ENCODE measurements at places on chromosomes 11 and 22.
A peak's percentile ranks its signal among the peaks of the same experiment; 100 is the strongest.

- DNase-seq: no peak
Observed at GRCh38 chr22:46033256-46034200, 56.6 kb upstream of the WNT7B start.

DNA sequence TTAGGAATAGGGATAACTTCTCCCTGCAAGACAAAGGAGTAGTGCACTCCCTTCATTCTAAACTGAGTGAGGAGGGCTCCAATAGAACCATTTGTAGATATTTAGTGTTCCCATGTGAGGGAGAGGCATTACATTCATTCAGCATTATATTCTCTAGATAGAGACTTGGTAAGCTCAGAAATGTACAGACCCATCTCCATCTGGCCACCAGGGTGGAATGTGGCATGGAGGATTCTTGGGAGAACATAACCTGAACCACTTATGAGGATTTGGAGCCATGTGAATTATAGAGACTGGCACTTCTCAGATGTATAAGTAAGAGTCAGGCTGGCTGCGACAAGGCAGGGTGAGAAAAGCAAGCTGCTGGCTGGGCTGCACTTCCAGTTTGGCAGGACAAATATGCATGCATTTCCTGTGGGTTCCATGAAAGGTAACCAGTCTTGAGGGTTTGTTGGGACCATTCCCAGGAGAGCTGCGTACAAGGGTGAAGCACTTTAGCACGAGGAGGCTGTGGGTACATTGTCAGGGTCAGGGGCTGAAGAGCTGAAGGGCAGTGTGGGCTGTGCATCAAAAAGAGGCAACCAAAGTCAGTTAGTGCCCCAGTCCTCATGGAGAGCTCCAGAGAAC, 9.2 kb downstream of the RRP8 start:
- DNase-seq: no peak

- no peak for DNase-seq
Observed at GRCh38 chr22:37256075-37256726, 12.1 kb upstream of the RAC2 start.

- DNase-seq: no peak
Observed at GRCh38 chr11:68904248-68904847, 657 bp downstream of the IGHMBP2 start.

GRCh38 chr11:130516554-130517505, 68.4 kb downstream of the ADAMTS15 start:
- no peak for DNase-seq

DNA sequence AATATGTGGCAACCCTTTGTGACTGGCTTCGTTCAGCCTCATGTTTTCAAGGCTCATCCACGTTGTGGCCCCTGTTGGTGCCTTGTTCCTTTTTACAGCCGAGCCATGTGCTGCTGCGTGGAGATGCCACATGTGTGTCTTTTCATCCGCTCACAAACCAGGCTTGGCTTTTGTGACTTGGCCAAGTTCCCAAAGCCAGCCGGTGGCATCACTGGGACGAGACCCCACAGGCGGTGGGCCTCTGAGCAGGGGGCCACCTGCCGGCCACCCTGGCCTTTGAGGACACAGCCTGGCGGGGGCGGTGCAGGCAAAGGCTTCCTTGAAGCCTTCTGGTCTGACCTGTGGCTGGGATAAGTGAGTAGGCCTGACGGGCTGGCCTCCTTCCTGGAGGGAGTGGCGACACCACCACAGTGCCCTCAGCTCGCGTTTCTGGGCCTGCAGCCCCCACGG, 10.5 kb downstream of the GRK2 start:
- DNase-seq: no peak

DNA sequence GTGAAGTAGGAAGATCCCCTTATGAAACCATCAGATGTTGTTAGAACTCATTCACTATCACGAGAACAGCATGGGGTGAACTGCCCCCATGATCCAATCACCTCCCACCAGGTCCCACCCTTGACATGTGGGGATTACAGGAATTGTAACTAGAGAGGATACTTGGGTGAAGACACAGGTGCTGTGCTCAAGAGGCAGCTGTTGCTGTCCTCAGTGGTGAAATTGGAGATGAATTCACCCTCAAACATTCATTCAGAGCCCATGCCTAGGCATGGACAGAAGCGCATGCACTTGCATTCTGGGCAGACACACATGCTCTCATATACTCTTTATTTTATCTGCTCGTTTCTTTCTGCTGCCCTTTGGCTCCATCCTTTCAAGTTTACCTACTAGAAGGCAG, 385.0 kb downstream of the INSC start:
- no peak for DNase-seq

GRCh38 chr11:11659567-11660362, 38.0 kb upstream of the GALNT18 start:
- DNase-seq: no peak

DNA sequence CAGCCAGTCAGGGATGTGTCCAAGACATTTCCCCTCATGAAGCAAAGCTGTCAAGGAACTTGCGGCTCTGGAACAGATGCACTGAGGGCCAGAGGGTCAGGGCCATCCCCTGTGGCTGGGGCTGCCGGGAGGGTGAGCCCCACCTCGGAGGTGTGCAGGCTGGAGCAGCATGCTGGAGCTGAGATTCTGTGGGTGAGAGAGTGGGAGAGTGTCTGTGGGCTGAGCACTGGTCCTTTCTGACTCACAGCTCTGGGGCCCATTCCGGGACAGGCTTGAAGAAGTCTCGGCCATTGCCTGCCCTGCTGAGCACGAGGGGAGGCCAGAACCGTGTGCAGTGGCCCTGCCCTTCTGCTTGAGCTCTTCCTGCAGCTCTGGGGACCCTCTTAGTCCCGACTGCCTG, 2.1 kb downstream of the OMP start:
- DNase-seq: no peak

GRCh38 chr22:50701076-50701419, 28.4 kb downstream of the SHANK3 start:
- DNase-seq: no peak

GRCh38 chr22:44497218-44497904, 672 bp downstream of the RTL6 start:
- no peak for DNase-seq

- DNase-seq: no peak
Observed at GRCh38 chr11:47791774-47792430, 24.8 kb upstream of the FNBP4 start.

- no peak for DNase-seq
Observed at GRCh38 chr11:45530111-45530510, 135.3 kb downstream of the CHST1 start.

- no peak for DNase-seq
Observed at GRCh38 chr22:43031617-43032016, 16.7 kb upstream of the PACSIN2 start.

DNA sequence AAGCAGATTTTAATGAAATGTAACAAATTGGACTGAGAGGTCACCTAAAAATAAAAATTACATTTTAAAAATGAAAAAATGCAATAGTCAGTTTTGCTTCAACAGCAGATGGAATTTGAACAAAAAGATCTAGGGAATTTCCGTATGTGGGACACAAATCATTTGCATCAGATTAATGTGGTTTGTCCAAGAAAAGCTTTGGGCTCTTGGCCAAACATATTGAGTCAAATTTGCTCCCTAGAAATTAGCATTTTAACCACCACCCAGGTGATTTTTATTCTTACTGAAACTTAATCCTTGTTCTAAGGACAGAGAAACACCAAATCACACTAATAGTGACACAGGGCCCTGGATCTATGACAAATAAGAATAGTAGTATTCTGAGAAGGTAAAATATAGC, 1477.8 kb downstream of the FAM181B start:
- no peak for DNase-seq

GRCh38 chr11:77656362-77656761, 18.8 kb upstream of the CLNS1A start:
- no peak for DNase-seq

DNA sequence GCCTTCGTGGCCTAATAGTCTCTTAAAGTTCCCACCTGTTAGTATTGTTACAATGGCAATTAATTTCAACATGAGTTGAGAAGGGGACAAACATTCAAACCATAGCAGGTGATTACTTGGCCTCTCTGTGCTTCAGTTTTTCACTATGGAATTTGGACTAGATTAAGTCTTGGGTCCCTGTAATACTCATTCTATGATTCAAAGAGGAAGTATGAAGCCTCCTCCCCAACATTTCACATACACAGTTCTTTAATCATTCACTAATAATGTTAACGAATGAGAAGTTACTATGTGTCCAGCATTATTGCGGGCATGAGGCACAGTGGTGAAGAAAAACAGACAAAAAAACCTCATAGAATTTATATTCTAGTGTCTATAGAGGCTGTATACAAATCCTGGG, 19.9 kb upstream of the USP47 start:
- no peak for DNase-seq

GRCh38 chr11:9738116-9738515, 74.2 kb downstream of the SWAP70 start:
- DNase-seq: no peak

GRCh38 chr11:62508336-62509058, 38.1 kb downstream of the AHNAK start:
- DNase-seq: peak; percentile 27

DNA sequence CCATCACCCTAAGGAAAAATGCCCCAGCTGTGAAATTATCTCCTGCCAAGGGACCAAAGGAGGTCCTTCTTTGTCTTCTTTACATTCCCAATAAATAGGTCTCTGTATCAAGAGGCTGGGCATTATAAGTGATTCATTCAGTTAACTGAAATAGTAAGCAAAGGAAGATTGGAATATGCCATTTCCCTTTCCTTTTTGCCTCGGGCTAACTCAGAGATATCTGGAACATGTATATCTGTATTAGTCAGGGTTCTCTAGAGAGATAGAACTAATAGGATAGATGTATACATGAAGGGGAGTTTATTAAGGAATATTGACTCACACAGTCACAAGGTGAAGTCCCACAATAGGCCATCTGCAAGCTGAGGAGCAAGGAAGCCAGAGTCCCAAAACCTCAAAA, 15.3 kb upstream of the CWF19L2 start:
- no peak for DNase-seq

- DNase-seq: no peak
Observed at GRCh38 chr11:126832387-126832786, 168.2 kb downstream of the KIRREL3 start.

GRCh38 chr22:30294066-30294465, 4.8 kb upstream of the CASTOR1 start:
- DNase-seq: no peak

- DNase-seq: no peak
Observed at GRCh38 chr11:68813773-68814172, 27.9 kb downstream of the CPT1A start.

GRCh38 chr11:45530776-45531175, 134.6 kb downstream of the CHST1 start:
- no peak for DNase-seq

DNA sequence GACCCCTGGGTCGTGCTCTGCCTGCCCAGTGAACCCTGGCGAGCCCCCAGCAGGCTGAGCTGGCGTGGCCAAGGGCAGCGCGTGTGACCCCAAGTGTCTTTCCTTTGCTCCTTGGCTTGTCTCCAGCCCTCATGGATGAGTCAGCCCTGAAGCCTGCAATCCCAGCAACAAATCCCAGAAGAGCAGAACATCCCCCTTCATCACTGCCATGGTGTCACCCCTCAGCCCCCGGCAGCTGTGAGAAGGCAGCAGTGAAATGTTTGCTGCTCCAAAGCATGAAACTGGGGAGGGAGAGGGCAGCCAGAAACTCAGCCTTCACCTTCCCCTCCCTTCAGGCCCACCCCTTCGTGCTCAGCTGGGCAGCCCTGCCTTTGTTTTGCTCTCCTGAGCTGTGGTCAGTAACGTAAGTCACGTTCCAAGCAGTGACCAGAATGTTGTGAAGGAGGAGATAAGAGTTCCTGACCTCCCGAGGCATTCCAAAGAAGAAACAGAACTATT, 29.8 kb downstream of the ADAMTS15 start:
- DNase-seq: peak; percentile 25

DNA sequence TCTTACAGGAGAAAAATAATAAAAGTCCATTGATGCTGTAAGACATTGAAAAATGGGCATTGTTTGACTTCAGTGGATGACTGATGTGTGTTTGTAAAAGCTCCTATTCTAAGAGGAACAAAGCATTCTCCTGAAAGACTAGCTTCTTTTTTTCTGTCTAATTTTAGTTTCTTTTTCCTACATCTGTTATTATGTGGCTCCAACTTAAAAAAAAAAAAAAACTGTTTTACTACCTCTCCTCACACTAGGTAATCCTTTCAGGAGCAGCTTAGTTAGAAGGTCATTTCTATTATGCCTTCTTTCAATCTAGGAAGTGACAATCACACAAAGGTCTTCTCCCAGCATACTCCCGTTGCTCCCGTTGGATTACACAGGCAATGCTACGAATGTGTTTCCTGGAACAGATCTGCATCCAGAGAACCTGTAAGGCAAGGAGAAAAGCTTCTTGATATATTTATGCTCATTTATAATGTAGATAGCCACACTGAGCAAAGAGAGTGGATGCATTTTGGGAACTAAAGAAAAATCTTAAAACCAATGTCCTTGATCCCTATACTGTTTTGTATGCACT, 595.1 kb upstream of the CCDC179 start:
- DNase-seq: no peak

DNA sequence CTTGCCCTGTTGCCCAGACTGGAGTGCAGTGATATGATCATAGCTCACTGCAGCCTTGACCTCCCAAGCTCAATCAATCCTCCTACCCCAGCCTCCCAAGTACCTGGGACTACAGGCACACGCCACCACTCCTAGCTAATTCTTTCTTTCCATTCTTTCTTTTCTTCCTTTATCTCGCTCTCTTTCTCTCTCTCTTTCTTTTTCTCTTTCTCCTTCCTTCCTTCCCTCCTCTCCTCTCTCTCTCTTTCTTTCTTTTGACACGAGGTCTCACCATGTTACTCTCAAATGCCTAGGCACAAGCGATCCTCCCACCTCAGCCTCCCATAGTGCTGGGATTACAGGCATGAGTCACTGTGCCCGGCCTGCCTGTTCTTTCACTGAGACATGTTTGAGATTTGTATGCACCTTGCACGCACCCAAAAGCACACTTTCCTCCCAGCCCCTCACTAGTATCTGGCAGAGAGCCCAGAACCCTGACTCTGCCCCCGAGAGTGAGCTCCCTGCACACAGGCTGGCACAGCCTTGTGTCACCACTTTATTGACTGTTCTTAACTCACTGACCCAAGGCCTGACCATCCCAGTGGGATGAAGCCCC, 56.8 kb downstream of the CD6 start:
- no peak for DNase-seq

- DNase-seq: no peak
Observed at GRCh38 chr22:18095101-18095805, 15.4 kb upstream of the TUBA8 start.
